Kasumi-1 (cell line): ENCODE measurements at places on chromosomes 1 and 21.

DNA sequence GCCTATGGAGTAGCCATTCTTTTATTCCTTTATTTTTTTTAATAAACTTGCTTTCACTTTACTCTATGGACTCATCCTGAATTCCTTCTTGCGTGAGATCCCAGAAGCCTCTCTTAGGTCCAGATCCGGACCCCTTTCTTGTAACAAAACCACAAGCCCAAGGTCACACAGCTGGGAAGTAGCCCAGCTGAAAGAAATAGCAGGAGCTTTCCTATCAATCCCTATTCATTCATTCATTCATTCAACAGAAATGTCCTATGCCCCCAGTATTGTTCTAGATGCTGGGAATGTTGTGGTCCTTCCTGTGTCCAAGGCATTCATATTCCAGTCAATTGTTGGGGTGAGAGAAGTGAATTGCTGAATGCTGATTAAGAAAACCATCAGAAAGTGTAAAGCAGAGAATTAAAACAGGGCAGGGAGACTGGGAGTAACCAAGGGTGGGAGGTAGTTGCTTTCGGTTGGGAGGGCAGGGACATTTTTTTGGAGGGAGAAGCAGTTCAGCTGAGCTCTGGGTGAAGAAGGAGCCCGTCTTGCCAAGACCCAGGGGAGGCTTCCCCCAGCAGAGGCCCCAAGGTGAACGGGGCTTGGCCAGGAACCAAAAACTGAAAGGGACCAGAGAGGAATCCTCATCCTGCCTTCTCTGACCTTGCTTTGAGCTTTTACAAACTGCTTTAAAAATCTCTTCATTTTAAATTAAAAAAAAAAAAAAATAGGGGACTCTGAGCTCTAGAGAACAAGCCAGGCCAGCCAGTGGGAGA lies 10.8 kb downstream of the PLA2G2D start:
- DNase-seq, result no peak

DNA sequence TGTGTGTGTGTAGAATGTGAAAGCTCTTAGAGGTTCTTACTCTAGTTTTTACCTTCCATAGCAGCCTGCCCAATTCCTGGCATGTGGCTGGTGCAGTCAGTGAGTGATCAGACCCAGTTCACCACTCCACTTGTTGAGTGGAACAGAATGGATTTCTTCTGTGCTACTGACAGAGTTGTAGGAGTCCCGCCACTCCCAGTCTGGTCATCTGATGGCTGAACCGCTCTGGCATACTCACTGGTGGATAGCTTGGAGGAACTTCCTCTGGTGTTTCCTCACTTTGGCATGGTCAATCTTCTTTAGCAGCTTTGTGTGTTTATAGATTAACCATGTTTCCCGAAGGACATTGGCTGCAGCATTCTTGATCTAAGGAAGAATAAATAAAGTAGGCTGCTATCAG lies 106.7 kb upstream of the ADAR start:
- no peak for DNase-seq

DNA sequence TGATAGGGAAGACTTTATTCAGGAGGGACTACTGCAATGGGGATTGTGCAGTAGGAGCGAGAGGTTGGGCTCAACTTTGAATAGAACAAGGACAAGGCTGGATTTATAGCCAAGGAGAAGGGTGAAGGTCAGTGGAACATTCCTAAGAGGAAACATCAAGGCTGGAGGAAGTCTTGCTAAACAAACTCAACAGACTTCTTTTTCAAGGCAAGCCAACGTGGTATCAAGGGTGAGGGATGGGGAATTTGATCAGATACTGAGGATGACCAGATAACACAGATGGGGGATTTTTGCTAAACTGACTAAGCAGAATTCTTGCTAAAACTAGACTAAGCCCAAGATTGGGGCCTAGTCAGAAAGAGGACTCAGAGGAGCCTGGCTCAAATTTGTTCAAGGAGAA lies 107.3 kb downstream of the DUSP10 start:
- no peak for DNase-seq

- DNase-seq, result peak; percentile 81
Observed at GRCh38 chr1:8889925-8890785, 11.7 kb upstream of the ENO1 start.

- DNase-seq, result peak; percentile 11
Observed at GRCh38 chr1:27372808-27373690, 1.6 kb downstream of the FCN3 start.

- DNase-seq, result no peak
Observed at GRCh38 chr1:81032374-81032773, 768.4 kb upstream of the ADGRL2 start.

DNA sequence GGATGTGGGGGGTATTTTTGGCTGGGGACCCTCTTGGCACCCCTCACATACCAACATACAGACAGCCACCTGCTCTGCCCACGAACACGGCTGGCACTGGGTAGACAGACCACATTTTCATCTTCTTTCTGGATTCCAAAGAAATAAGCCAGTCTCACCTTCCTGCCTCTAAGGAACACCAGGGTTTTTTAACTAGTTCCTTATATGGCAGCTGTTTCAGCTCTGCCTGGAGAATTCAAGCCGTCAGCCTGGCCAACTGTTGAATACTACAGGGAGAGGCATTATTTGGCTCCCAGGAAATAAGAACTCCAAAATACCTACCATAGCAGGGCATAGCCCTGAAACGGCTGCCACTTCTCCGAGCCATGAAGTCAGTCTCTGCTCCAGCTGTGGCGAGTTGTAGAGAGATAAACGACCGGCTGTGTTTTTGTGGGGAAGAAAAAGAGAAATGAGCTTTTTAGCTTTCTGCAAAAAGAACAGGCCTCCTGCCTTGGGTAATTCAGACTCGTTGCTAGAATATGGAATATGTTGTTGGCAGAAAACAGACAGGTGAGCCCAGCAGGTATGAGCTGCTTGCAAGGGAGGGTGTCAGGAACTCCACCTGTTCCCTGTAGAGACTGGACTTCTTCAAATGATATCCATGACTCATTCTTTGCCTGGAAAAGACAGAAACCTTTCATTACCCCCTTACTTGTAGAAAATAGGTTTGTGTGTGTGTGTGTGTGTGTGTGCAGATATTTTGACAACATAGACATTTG lies 51.8 kb downstream of the MT1HL1 start:
- no peak for DNase-seq

DNA sequence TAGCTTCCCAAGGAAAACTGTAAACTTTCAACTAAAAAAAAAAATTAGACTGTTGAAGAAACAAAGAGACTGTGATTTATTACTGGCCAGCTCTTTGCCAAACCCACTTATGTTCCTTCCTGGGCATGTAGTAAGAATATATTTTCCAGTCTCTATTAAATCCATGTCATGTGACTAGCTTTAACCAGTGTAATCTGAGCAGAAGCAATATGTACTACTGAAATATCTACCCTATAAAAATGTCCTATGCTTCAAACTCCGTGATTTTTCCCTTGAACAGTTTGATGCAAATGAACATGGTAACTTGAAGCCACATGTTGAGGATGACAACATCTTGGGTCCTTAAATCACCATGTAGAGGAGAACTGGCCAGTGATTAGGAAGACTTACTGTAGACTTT lies 144.5 kb downstream of the NTMT2 start:
- no peak for DNase-seq

- DNase-seq, result no peak
Observed at GRCh38 chr1:228437424-228437962, 20.8 kb upstream of the TRIM17 start.

DNA sequence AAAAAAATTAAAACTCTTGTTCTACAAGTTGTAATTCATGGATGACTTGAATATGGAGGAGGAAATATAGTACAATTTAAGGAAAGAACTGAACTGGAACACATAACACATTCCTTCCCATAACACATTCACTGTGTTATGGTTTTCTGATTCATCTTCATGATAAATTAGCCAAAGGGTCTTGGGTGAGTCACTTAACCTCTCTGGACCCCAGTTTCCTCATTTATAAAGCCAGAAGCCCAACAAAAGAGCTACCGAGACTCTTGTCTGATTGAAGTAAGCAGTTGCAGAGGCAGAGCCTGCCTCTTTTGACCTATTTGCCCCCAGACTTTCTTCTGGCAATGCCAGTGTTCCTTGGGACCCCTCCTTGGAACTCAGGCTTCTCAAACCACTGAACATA lies 161.9 kb upstream of the KCTD3 start:
- DNase-seq, result no peak

DNA sequence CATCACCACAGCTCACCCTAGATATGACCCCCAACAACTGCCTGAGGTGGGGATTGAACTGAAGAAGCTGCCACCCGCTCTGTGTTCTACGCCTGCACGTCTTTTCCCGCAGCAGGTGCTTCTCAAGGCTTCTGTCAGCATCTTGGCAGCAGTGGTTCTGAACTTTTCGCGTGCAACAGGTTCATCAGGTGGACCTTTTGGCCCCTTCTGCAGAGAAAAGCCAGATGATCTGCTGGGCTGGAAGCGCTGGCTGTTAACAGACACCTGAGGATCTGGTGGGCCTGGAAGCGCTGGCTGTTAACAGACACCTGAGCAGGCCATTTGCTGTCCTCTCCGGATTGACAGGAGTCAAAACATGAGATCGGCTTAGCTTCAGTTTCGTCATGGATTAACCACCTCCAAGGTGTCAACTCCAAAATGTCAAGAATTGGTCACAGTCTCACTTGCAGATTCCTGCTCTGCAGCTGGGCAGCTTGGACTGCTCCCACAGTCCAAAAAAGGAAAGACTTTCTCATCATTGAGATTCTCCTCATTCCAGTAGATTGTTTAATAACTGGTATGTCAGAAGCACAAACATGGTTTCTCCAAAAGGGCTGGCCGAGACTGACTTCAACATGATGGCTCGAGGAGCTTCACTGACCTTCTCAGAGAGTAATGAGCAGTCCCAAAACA lies 4.7 kb downstream of the C1orf174 start:
- no peak for DNase-seq

GRCh38 chr1:229238231-229238630 lies 32.7 kb upstream of the RAB4A start:
- DNase-seq, result no peak

GRCh38 chr1:221781102-221781755 lies 39.3 kb upstream of the DUSP10 start:
- no peak for DNase-seq

DNA sequence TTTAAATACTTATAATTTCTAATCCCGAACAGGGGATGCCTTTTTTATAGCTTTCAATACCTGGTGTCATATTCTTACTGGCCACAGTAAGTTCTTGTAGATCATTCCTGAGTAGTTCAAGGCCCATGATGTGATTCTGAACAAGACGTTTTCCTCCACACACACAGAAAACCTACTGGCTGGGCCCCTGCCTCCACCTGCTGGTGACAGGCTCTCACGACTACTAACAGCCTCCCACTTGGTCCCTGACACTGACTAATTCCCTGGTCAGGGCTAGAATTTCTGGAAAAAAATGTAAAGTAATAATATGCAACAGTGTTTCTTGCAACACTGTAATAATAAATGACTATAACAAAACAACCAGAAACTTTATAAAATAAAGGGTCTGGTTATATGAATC lies 50.4 kb upstream of the RIPK4 start:
- DNase-seq, result peak; percentile 44
